Hematopoietic multipotent progenitor cell treated with erythropoietin and hydrocortisone succinate and interleukin-3 and kit ligand, for 4 days (in vitro differentiated cells): ENCODE measurements at places on chromosomes 1 and 21.

- no peak for DNase-seq
Observed at GRCh38 chr21:36010801-36011200, 49.5 kb downstream of the SETD4 start.

DNA sequence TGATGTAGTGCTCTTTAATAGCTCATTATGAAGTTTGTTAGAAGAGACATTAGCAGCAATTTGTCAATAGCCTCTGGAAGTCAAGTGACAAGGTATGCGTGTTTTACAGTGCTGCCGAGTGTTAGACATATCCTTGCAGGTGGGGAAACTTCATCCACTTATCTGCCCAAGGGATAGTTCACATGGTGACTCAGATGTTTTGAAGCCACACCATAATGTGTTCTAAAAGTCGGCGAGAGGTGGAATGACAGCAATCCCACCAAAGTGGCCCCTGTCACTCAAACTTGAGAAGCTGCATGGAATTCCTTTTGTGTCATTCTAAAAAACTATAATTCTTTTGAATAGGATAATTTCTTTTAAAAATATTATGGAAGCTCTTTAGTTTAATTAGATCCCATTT, 98.1 kb downstream of the RUNX1 start:
- DNase-seq: no peak

DNA sequence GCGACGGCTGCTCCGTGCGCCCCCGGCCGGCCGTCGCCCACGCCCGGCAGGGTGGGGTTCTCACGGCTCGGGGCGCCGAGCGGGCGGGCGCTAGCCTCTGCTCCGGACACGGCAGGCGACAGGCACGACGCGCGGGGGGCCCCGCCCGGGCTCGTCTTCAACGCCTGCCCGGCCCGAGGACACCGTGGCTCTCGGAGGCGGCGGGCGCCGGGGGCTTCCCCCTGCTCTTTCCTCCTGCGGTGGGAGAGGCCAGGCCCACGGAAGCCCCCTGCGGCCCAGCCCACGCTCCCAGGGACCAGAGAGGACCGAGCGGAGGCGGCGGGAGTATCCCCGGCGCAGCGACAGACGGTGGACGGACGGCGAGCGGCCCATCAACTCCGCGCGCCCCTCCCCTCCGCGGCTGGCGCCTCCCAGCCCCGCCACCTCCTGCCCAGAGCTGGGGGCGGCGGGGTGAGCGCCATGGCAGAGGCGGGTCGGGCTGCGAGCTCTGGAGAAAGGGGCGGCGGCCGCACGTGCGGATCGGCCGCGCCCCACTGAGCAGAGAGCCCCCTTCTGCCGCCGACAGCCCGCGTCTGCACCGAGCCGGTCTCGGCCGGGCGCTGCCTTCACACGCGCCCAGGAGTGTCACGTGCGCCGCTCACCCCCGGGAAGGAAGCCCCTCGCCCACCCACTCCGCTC, at the start of the genes SHE and TDRD10:
Gene SHE (minus strand): TSS at position 347 of the 678 bp plus-strand sequence. CDS start 386 bp downstream, outside the sequence.
Gene TDRD10 (plus strand): TSS at position 154 of the 678 bp plus-strand sequence. CDS start 4,685 bp downstream, outside the sequence.
- peak; percentile 33 for DNase-seq

- DNase-seq: peak; percentile 76
Observed at GRCh38 chr1:145720878-145721671, 1.8 kb downstream of the CD160 start.

DNA sequence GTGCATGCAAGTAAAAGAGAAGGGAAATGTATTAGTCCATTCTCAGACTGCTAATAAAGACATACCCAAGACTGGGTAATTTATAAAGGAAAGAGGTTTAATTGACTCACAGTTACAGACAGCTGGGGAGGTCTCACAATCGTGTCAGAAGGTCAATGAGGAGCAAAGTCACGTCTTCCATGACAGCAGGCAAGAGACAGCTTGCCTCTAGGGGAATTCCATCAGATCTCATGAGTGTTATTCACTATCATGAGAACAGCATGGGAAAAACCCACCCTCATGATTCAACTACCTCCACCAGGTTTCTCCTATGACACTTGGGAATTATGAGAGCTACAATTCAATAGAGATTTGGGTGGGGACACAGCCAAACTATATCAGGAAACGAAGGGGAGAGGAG, 8.1 kb downstream of the KRTAP21-3 start:
- DNase-seq: no peak

GRCh38 chr1:163203561-163203960, 845 bp upstream of the RGS5 start:
- no peak for DNase-seq

DNA sequence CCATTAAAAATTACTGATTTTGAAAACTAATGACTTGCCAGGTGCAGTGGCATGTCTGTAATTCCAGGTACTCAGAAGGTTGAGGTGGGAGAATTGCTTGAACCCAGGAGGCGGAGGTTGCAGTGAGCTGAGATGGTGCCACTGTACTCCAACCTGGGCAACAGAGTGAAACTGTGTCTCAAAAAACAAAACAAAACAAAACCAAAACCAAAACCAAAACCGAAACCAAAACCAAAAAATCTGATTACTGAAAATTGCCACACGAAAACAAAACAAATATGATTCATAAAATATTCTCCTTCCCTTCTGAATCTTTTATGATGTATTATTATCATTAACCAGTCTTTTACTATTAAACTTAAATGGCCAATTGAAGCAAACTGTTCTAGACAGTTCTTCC, 74.1 kb downstream of the SERINC2 start:
- DNase-seq: no peak

- DNase-seq: no peak
Observed at GRCh38 chr1:53755874-53756273, 16.9 kb upstream of the GLIS1 start.

- DNase-seq: peak; percentile 92
Observed at GRCh38 chr1:198934901-198935305, 296.1 kb downstream of the PTPRC start.
